Activated CD8-positive, alpha-beta T cell treated with anti-CD3 and anti-CD28 coated beads, Interleukin-2, amount 10 ng/mL, durations not matched to agents 7 days and 5 days (primary cell): ENCODE measurements at places on chromosomes 5 and 9. TPM values are rescaled to one million over a fixed set of nuclear protein-coding genes. Genes with fewer than 3 reads are reported as not detected.

GNA14 gene
- not detected for total RNA-seq

EGFLAM gene
- total RNA-seq, result not detected

MSX2 gene
- total RNA-seq, result not detected

ARHGEF28 gene
- total RNA-seq, result not detected

GDNF gene
- total RNA-seq, result not detected

HTR1A gene
- not detected for total RNA-seq

DNA sequence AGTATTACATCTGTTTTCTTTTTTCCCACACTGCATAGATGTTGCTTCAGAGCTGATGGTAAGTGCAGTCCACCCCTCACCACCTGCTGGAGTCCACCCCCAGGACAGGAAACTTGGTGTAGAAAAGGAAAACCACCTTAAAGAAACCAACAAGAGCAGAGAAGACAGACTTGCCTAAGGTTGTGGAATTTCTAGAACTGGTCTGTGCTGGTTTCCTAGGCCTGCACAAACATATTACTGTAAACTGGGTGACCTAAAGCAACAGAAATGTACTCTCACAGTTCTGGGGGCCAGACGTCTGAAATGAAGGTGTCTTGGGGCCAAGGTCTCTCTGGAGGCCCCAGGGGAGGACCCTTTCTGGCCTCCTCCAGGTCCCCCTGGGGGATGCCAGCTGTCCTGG is 293.4 kb upstream of the IRX1 start:
- DNase-seq, result no peak

- no peak for DNase-seq
Observed at GRCh38 chr5:26104175-26104574, 934.2 kb downstream of the CDH9 start.

- DNase-seq, result no peak
Observed at GRCh38 chr9:133405508-133406438, 12.0 kb downstream of the REXO4 start.

GRCh38 chr9:79568337-79569101 is 3.2 kb upstream of the TLE4 start:
- no peak for DNase-seq

- no peak for DNase-seq
Observed at GRCh38 chr9:92617195-92617813, 52.6 kb downstream of the IPPK start.

- no peak for DNase-seq
Observed at GRCh38 chr5:122756264-122756911, 18.5 kb upstream of the SNX2 start.

DNA sequence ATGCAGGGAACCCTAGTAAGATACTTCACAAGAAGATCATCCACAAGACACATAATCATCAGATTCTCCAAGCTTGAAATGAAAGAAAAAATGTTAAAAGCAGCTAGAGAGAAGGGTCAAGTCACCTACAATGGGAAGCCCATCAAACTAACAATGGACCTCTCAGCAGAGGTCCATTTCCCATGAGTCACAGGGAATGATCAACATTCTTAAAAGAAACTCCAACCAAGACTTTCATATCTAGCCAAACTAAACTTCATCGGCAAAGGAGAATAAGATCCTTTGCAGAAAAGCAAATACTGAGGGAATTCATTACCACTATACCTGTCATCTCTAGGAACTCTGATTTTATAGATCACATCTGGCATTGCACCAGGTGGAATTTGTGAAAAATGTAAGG is 52.9 kb upstream of the SPATA31E1 start:
- DNase-seq, result no peak

DNA sequence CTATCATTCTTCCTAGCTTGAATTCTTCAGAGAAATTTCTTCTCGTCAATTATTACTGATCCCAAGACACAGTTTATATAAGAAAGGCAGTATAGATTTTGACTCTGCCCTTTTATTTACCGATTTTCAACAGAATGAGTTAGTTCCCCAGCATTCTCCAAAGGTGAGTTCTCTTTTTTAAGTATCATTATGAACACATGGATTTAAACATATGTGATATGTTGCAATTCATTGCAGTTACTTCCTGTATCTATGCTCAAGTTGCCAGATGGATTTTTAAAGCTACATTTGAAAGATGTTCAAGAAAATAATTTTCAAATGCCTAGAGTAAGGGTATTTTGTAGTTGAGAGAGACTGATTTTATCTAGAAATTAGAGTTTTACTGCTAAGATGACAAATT is 8.4 kb downstream of the WDR41 start:
- no peak for DNase-seq

- DNase-seq, result no peak
Observed at GRCh38 chr5:132771503-132771998, 5.5 kb downstream of the SEPTIN8 start.

DNA sequence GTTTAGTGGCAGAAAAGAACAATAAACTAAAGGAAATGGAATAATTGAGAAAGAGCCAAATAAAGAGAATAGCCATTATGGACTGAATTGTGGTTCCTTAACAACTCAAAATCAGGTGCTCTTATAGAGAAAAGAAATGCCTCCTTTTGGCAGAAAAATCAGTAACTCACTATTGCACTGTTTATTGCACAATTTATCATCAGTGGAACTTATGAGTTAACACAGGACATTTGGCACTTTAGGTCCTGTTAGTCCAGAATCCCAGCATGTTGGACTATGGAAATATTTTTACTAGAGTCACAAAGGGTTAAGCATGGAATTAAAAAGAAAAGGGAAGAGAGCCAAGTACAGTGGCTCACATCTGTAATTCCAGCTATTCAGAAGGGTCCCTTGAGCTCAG is 53.8 kb upstream of the JMY start:
- DNase-seq, result no peak

GRCh38 chr5:74409166-74409706 is 231.3 kb downstream of the ENC1 start:
- no peak for DNase-seq

GRCh38 chr5:111211341-111211740 is 12.8 kb upstream of the CAMK4 start:
- DNase-seq, result no peak

DNA sequence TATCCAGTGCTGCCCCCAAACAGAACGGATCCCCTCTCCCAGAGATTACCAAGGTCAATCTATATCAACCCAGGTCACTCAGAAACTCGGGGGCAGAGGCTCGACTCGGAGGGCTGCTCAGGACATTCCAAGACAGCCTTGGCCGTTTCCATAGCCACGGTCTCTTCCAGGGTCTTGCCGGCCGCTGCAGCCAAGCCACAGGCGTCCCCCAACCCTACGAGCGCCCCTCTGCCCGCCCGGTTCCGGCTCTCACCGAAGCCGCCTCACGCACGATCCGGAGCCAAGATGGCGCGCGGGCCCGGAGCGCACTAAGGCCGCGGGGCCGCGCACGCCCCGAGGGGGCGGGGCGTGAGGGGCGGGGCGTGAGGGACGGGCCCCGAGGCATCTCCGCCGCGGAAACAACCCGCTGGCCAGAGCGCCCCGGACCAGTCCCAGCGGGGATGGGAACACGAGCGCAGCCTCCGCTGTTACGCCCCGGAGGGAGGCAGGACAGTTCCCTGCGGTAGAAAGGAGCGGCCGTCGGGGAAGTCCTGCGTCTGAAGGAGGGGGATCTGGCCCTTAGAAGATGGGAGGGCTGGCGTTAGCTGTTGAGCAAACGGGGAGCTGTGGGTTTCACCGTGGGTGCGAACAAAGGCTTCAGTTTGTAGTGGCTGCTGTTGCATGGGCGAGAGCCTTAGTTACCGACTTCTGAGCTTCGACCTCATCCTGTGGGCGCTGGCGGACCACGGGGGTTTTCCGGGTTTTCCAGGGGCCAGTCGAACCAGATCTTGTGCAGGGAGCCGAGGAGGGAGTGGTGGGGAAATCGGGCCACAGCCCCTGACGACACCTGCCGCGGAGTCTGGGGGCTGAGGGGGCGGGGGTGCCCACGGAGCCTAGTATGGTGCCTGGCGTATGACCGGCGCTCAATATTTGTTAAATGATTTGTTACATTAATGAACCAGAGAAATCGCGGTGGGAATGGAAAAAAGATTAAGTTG is at the start of gene RPP25L:
Gene RPP25L (minus strand): TSS at position 287 of the 977 bp plus-strand sequence. CDS start 801 bp downstream, outside the sequence.
- DNase-seq, result peak; percentile 86
